ENCODE measurements at places on chromosomes 13 and 19. TPM values are rescaled to one million over a fixed set of nuclear protein-coding genes. Genes with fewer than 3 reads are reported as not detected.

The APOE gene
- 274 TPM for polyA plus RNA-seq

GRCh38 chr13:98221234-98221633, 44.2 kb upstream of the RNF113B start:
- no peak for DNase-seq

DNA sequence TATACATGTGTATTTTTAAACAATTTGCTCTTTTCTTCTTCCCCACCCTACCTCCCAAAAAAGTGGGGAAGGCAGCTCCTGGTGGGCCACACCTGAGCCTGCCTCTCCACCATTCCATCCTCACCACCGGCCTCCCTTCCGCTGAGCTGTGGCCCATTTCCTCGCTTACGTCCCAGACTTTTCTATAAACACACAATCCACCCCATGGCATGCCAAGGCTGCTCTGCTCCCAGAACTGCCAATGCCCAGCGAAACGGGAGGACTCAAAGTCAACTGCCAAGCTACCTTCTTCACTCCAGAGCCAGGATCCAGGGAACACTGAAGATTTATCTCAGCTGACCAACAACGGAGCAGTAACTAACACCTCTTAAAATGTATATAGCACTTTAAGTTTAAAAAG, 2.8 kb downstream of the N4BP2L1 start:
- no peak for DNase-seq

- no peak for DNase-seq
Observed at GRCh38 chr13:36385489-36385888, 39.3 kb upstream of the SPART start.

DNA sequence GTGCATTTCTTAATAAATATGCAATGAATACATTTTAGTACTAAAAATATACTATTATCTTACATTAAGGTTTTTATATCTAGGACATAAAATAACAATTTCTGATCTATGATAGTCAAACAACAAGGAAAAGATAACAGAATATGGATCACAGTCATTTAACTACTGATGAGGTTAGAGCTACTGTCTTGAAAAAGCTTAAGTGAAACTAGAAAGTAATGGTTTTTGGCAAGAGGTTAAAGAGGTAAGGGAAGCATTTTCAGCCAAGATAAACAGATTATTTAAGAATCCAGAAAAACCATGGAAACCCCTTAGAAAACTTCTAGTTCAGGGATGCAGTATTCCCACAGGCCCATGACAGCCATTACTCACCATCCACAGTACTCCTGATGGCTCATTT, 787.4 kb downstream of the DACH1 start:
- no peak for DNase-seq

DNA sequence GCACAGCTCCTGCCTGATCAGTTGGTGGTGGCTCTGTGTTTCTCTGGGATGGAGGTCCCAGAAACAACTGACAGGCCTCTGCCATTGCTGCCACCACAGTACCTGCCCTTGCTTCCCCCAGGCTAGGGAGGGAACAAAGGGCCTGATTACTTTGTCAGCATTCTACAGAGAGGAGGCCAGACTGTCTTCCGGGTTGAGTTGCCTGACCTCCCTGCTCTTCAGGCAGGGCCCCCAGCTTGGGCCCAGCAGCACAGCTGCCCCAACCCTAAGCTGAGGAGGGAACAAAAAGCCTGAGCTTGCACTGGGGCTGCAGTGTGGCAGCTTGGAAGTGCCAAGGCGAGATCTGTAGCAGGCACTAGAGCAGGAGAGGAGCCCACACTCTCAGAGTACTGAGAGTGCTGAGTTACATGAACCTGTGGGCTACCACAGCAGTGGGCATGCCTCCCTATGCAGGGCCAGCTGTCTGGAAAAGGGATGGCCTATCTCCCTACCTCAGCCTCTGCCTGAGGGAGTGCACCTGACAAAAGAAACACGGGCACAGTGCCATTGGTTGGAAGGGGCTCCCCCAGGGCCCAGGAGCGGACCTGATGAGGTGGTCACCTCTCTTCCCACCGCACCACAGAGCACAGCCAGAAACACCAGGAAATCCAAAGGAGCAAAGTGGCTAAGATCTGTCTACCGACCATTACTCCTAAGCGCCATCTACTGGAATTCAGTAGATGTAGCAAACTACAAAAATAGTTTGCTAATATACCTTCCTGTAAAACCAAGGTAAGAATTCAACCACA, 24.4 kb downstream of the SLC25A15 start:
- DNase-seq = no peak

The S1PR2 gene
- polyA plus RNA-seq = 12.1 TPM

The NLRP11 gene
- polyA plus RNA-seq = 0.14 TPM

DNA sequence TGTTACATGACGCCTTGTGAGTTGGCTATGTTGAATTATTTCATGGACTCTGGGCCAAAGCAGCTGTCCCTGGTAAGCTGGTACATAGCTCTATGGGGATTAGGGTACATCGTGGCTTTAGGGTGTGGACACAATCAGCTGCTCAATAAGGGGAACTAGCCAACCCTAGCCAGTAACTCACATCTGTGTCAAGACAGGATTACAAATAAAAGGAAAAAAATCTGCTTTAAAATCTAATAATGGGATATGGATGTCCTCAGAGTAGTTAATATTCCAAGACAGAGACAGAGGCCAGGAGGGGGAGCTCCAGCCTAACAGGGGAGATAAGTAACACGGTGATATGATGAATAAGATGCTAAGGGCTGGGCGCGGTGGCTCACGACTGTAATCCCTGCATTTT, 21.1 kb upstream of the ZNF766 start:
- no peak for DNase-seq

The SIGLEC12 gene
- 0.04 TPM for polyA plus RNA-seq

The CYP4F3 gene
- 0.81 TPM for polyA plus RNA-seq

- no peak for DNase-seq
Observed at GRCh38 chr19:13255719-13256059, 105.5 kb downstream of the IER2 start.

- DNase-seq = no peak
Observed at GRCh38 chr19:8686549-8686948, 12.0 kb downstream of the ACTL9 start.

The MEF2B gene
- polyA plus RNA-seq = 1.3 TPM

DNA sequence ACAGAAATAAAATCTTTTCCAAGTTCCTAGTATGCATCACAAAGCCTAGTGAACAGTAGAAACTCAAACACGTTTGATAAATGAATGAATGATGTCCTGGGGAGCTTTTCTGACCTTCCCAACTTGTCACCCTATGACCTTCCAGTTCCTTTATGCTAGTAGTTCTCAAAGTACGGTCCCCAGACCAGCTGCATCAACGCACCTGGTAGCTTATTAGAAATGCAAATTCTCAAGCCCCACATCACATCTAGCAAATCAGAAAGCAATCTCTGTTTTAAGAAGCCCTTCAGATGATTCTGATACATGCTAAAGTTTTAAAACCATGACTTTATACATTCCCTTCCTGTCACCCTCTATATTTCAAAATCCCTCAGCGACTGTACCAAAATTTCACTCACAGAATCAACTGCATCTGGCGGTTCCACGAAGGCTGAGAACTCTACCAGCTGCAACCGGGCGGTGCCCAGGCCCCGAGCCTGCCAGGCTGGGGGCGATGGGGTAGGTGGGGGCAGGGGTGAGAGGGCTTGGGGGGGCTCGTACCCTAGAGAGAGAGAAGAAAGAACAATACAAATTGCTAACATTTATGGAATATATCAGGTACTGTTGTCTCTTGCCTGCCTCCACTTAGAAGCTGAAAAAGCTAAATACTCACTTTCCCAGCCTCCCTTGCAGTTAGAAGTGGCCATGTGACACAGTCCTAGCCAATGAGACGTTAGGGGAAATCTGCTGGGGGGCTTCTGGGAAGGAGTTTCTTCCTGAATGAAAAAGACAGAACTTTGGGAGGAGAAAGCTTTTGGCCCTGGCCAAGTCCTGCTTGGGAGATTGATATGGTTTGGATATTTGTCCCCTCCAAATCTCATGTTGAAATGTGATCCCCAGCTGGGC, 13.3 kb downstream of the CD37 start:
- DNase-seq = no peak

DNA sequence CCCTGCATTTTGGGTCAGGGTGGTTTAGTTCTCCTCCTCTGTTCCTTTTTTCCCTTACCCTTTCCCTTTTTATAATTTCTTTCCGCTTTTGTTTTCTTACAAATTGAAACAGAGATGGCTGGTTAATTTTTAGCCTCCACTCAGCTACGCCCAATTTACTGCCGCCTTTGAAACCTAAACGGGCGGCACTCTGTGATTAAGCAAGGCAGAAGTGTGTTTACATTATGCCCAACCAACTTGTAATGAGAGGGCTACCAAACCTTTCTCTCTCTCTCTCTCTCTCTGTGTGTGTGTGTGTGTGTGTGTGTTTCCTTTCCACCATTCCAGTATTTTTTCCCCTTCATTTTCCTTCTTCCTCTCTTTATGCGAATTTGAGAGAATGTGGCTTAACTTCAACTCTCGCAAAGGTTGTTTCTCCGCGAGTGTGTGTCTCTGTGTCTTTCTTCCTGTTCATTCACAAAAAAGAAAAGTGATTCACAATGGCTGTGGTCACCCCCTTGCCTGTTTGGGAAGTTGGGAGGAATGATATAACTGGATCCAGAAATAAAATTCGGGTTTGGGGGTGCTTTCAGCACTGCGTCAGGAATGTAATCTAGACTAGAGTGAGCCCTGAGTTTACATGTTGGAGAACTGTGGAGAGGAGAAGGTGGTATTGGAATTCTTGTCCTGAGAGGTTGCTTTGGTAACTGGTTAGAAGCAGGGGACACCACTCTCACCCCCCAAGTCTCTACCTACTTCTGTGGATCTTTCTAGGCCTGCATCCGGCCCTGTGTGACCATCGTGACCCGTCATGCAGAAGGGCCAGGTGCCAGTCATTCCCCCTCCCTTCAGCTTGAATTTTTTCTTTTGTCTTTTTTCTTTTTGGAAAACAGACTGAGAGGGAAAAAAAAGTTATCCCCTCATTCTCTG, 31.4 kb downstream of the NFIX start:
- DNase-seq = no peak

The EBPL gene
- polyA plus RNA-seq = 59.6 TPM

GRCh38 chr13:65540175-65540574, 1690.0 kb downstream of the PCDH9 start:
- DNase-seq = no peak

- DNase-seq = no peak
Observed at GRCh38 chr13:24149246-24150032, 11.1 kb upstream of the SPATA13 start.

GRCh38 chr19:28794301-28794700, 418.6 kb downstream of the UQCRFS1 start:
- no peak for DNase-seq

The OR7C1 gene
- 0.31 TPM for polyA plus RNA-seq

DNA sequence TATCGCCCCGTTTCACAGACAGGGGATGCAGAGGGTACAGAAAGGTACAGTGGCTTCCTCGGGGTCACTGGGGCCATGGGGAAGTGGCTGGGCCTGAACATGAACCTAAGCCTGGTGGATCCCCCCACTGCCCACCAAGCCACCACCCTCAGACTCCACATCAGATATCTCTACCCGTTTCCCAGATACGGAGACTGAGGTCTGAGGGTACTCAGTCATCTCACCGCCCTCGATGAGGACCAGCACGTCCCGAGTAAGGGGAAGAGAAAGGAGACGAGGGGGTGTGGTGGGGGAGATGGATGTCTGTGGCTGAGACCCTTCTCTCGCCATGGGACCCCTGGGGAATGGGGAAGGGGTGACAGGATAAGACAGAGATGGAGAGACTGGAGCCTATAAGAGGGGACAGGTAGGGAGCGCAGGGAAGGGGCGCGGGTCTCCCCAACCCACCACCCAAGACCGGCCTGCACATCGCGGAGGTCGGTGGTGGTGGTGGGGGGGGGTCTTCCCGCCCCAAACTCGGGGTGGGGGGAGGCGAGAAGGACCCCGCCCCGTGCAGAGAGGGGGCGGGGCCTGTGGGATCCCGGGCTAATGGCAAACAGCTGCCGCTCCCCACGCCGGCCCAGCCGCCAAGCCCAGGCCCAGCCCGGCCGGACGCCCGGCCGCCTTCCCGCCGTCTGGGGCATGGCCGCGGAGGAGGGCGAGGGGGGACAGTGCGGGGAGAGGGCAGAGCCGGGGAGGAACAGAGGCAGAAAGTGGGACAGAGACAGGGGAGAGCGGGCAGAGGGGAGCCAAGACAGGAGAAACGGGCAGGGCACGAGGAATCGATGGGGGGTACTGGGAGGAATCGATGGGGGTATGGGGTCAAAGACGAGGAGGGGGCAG, 698 bp downstream of the KANK2 start:
- DNase-seq = peak; percentile 32

DNA sequence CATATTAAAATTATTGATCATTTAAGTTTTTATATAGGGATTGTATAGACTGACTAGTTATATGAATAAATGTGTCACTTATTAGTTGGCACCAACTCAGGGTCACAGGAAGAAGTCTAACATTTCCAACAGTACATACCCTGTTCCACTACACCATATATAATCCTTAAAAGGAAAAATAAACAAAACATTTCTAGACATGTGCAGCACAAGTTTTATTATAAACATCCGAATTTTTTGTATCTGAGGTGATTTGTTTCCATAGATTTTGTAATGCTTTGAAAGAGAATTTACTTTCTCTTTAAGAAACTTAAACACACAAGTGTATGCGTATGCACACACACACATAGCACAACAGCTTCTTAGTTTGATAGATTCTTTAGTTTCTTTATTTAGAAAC, 418.6 kb upstream of the GPC6 start:
- DNase-seq = no peak

DNA sequence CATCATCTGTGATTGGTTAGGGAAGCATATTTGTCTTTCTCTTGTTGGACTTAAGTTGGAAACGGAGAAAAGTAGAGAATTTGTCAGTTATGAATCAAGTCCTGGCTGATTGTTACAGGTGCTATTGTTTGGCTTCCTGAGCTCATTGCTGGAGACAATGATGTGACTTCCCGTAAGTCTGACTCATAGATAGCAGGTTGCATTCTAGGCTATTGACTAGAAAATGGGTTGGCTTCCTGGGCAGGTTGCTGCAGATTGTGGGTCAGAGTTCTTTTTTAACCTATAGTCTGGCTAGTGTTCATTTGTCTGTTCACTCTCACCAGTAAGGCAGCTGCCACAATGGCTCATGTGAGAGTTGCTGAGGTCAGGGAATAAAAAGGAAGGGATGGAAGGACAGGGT, 101.5 kb downstream of the CCNA1 start:
- DNase-seq = no peak

The FPR3 gene
- polyA plus RNA-seq = 0.33 TPM

- no peak for DNase-seq
Observed at GRCh38 chr19:6117534-6117933, 7.2 kb upstream of the RFX2 start.
